NCI-H446 (cell line): ENCODE measurements at places on chromosomes 3 and 15.
A peak's percentile ranks its signal among the peaks of the same experiment; 100 is the strongest.

- no peak for DNase-seq
Measured at GRCh38 chr3:149706905-149707304, 45.4 kb downstream of the COMMD2 start.

GRCh38 chr3:129829640-129830039 lies 63.9 kb downstream of the TMCC1 start:
- DNase-seq = peak; percentile 76

- DNase-seq = no peak
Measured at GRCh38 chr3:59446775-59447465, 397.1 kb upstream of the CFAP20DC start.

GRCh38 chr15:51160484-51160883 lies 65.8 kb upstream of the TNFAIP8L3 start:
- no peak for DNase-seq

DNA sequence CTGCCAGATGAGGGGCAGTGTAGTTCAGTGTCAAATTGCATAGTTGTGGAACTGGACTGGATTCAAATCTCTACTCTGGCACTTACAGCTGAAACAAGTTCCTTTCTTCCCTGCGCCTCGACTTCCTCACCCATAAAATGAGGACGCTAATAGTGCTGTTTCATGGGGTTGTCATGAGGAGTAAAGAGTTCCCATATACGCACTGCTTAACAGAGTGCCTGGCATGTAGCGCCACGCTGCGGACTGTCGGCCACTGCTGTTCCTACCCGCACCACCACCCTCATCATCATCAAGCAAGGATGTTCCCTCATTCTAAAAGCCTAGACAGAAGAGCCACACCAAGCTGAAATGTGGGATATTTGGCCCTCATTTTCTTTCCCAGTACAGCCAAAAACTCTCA lies 91.9 kb downstream of the CHDH start:
- no peak for DNase-seq
